ENCODE measurements at places on chromosomes 11 and 22.

DNA sequence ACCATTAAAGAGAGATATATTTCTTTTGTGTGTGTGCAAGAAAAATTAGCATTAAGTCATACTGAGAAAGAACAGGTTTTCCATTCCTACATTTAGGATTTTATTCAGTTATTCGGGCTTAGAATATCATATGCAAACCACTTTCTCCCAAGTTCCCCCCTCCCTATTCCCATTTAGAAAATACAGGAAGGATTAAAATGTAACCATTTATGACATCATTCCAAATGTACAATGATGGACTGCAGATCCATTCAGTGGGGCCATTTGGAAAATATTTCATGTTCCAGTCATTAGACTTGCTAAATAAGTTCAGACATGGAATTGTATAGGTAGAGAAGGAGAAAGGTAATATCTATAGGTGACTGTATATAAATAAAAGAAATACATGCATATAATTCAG is 228.6 kb upstream of the MPPED2 start:
- DNase-seq, result no peak

DNA sequence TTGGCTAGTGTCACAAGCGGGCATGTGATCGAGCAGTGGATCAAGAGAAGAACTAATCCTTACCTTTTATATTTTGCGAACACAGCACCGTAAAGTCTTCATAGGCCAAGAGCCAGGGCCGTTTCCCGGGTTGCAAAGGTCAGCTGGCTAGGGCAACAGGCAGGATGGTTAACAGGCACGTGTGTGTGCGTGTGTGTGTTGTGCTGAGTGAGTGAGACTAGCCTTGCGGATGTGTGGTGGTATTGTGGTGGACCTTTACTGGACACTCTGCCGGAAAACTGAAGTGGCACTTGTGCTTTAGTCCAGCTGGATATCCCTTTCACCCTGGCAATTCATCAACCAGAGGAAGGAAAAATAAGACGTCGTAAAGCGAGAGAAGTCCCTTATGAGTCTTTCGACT is 176.7 kb downstream of the BCR start:
- DNase-seq, result no peak

GRCh38 chr11:46055371-46055770 is 65.9 kb downstream of the PHF21A start:
- DNase-seq, result no peak

- DNase-seq, result no peak
Measured at GRCh38 chr11:18332302-18332701, 9.9 kb downstream of the GTF2H1 start.

GRCh38 chr11:128593281-128593680 is 5.9 kb upstream of the ETS1 start:
- no peak for DNase-seq

DNA sequence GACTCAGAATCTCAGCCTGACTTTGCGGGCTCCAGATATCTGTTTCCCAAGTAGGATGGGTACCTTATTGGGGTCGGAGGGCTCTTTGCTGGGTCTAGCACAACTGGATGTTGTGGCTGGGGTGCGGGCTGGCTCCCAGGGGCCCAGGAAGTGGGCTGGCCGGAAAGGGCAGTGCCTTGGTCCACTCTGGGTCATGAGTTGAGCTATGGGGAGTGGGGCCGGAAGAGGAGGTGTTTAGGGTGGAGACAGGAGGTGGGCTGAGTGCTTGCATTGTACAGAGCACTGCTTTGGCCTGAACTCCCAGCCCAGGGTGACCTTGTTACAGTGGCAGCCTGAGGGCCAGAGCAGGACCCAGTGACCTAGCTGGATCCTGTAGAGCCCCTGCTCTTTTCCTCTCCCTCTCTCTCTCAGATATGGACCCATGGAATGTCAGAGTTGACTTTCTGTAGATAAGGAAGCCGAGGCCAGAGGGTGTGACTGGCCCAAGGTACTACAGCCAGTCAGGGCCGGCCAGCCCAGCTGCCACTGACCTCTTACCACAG is 13.2 kb downstream of the PHLDB1 start:
- no peak for DNase-seq

- DNase-seq, result peak; percentile 82
Measured at GRCh38 chr22:36332623-36333332, 55.0 kb downstream of the MYH9 start.

DNA sequence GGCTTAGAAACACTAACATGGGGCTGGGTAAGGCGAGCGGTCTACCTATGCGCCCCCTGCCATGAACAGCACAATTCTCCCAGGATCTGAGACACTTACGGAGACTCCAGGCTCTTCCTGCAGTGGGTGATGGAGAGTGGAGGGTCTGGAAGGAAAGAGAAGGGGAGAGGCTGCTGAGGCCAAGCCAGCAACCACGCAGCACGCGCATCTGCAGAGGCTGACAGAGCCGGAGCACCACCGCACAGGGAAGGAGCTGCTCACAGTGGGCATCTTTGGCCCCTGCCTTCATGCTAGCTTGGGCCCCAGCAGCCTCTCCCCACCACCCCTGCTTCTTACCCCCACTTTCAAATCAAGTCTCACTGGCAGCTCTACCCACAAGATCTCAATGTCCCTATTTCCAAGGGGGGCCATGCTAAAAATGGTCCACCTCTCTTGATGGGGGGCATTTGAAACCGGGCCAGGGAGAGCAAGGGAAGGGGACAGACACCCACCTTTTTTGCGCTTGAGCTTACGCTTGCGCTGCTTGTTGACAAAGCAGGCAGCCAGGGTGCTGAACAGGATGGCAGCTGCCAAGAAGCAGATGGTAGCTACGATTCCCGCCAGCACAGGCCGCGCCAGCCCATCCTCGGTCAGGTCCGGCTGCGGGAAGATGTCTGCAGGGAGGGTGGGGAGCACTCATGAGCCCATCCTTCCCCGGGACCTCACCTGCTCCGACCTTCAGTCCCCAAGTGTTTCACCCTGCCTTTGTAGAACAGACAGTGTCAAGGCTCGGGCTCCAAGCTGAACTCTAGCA is 34.5 kb downstream of the IGSF9B start:
- no peak for DNase-seq

- peak; percentile 44 for DNase-seq
Measured at GRCh38 chr22:46043816-46044620, 67.1 kb upstream of the WNT7B start.

Measured in ureter (tissue), 1 donor.